ENCODE measurements at places on chromosomes 3 and 15.

DNA sequence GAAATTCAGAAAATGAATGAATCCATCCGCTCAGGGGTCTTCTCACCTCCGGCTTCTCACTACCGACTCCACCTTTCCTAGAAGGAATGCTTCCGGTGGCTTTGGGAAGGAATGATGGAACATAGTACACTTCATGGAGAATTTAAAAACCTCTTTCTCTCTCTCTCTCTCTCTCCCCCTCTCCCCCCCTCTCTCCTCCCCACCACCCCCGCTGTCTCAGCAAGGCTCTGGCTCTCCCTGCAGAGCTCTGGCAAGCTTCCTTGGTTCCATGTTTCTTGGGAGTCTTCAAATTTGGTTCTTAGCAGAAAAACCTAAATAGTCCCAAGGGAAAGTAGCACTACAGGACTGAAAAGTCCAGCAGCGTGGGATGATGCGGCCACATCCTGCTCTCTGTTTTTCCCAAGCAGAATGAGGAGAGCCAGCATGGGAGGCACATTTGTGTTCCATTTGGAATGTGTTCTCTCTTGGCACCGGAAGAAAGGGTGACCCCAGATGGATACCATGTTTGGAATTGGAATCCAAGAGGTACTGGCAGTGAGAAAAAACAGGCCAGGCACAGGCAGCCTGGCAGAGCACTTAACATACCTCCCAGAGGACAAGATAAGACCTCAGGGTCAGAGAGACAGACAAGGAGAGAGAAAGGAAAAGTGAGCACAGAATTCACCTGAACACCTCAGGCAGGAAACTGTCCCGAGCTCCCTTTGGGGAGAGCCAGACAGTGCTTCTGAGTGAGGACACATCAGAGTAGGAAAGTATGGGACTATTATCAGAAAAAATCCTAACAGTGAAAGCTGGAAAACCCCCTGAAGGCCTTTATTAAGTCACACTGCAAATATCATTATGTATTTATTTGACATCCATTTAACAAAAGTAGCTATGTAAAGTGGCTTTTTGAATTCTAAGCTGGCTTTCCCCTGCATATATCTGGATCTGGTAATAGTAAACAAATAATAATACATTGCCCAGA lies at the start of gene POPDC2:
TSS of gene POPDC2 (minus strand) at position 116 of the 967 bp plus-strand sequence. CDS start 166 bp downstream, outside the sequence.
- no peak for DNase-seq

DNA sequence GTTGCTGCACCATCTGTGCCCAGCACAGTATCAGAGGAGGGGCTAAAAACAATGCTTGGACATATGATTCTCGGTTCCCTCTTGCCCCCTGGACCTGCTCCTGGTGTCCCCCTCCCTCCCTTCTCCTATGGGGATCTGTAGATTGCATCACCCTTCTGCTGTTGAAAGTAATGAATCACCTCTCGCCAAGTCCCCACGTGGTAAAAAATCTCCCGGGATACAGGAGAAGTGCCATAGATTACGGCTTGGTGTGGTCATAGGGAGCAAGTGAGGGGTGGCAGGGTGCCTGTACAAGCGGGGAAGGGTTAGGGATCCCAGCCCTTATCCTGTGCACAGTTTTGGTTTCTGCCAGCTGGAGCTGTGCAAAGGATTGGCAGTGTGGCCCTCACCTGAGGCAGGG lies 37.7 kb downstream of the AMOTL2 start:
- DNase-seq, result no peak

- DNase-seq, result peak; percentile 74
Observed at GRCh38 chr15:52234596-52235541, 43.7 kb upstream of the GNB5 start.

GRCh38 chr15:100919481-100920405 lies 586 bp downstream of the LRRK1 start:
- DNase-seq, result no peak

DNA sequence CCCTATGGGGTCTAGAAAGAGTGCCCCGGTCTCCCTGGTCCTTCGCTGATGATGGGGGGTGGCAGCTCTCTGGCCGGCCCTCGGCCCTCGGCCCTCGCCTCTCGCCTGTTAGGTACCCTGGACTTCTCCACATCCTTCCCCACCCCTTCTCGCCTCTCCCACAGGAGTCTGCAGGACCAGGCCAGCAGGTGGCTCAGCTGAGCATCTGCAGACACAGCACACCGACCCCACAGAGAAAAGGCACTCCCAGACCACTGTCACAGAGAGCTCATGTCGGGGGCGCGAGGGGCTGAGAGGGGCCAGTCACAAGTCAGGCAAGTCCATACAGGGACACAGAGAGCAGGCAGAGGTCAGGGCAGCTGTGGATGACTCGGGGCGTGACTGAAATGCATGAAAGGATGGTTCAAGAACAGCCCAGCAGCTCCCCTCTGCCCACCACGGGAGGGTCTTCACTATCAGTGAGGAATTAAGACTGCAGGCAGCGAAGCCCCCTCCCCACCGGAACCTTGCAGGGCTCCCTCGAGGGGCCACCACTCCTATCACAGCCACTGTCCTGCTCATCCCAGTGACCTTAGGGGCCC lies 181.7 kb upstream of the NSMCE3 start:
- no peak for DNase-seq
